ENCODE measurements at places on chromosomes 4 and X.
A peak's percentile ranks its signal among the peaks of the same experiment; 100 is the strongest.

DNA sequence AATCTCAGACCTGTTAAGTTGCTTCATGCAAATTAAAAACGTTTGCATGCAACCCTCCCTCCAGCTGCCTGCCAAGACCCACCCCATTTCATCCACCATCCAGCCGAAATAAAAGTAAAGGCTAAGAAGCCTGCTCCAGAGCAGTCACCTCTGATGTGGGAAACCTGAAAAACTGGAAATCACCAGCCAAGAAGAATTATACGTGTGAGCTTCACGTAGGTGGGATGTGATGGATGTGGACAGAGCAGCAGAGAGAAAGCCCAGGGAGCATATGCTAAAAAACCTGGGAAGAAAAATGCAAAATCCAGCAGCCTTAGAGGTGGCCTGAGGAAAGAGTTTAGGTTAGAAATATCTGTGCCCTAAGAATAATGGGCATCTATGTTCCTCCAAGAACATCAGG, 160.6 kb upstream of the STS start:
- DNase-seq, result no peak

DNA sequence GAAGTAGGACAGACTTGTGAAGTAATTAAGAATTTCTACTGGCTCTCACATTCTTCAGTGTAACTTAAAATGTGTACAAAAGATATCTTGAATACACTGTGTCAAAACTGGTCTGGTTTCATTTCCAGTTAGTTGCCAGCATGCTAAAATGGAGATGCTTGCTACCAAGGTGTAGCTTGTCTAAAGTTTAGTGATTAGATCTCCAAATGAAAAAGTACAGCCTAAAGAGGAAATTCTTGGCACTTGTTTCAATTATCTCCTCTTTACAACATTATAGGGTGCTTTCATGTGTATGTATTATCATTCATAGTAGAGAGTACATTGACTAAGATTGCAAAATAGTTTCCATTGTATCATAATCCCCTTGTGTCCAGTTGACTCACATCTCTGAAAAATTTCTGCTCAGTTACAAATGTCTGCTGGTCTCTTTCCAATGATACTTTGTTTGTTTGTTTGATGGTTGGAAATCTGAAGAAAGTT, 97.3 kb upstream of the SPRY1 start:
- DNase-seq, result no peak

GRCh38 chr4:85430226-85430625, 44.7 kb upstream of the ARHGAP24 start:
- no peak for DNase-seq

DNA sequence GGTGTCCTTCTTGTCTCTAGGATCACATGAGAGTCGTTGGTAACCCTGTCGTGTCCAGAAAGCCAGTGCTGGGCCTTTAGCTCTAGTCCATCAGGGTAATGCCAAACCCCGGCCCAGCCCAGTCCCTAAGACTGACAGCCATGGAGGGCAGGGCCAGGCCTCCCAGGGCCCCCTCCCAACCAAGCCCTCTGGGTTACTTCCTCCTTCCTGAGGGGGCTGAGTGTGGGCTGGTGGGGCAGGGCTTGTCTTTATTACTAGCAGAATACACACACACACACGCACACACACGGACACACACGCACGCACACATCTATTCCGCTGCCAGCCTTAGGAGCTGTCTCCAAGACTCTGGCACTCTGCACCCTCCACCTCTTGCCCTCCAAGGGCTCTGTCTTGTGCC, 35.6 kb upstream of the CDKN2AIP start:
- no peak for DNase-seq

DNA sequence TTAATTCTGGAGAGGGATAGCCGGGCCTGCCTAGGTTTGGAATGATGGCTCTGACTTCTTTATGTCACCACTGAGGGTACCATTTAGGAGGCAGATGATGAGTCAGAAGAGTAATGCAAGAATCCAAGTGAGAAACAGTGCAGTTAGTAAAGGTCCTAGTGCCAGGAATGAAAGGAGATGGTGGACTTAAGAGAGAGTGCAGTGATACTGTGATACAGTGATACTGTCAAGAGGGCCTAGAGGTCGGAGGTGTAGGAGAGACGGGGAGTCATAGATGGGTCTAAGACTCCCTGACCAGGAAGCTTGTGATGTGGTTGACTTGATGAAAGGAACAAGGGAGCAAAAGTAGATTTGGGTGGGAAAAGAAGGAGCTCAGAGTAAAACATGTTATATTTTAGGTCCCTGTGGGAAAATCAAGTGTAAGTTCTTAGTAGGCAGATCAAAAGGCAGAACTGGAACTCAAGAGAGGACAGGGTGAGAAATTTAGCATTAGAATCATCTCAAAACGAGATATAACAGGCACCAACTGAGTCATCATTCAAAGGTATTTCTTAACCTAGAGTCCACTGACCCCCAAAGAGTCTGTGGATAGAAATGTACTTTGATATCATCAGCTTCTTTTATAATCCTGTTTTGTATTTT, 85.0 kb downstream of the NFKB1 start:
- DNase-seq, result no peak

- peak; percentile 86 for DNase-seq
These were observed 1.3 kb downstream of the NEUROG2 start for GRCh38 chr4:112514647-112515197.

DNA sequence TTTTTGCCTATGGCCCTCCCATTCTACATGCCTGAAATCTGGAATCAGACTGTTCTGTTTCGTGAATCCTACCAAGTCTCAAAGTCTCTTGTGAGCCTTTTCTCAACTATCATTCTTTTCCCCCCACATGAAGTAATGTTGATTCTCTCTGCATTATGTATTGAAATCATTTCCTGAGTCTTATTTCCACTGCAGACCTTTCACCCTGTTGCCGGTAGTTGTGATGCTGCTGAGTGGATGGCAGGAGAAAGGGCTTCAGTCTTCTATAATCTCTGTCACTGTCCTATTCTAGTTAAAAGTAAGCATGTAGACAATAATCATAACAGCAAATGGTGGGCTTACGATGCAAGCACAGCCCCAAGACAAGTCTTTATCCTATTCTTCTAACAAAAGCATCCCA, 75.0 kb downstream of the TBC1D9 start:
- no peak for DNase-seq

GRCh38 chr4:45946699-45947098, 177.2 kb downstream of the GABRG1 start:
- no peak for DNase-seq

DNA sequence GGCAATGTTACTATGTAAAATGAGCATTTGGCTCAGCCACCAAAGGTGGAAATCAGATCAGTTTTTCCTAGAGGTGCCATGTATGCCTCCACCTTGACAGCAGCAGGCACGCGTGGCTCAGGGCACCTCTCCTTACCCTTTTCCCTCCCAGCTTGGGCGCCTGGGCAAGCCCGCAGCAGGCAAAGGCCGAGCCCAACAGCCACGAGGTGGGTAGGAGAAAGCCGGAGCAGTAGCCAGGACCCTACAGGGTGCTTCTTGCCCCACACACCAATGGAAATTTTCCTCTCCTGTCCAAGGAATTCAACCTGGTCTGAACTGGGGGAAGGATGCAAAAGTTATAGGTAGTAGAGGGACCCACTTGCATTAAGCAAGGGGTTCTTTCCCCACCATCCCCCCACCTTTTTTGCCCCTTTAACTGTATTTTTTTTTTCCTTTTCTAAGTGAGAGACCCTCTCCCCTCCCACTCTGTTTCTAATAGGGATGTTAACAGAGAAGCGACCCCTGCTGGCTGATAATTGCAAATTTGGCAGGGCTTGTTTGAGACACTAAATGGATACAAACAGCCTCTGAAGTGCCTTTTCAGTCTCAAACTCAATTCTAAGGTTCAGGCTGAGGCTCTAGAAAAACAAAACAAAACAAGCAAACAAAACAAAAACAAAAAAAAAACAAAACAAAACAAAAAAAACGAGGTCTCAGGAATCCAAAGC, 895.1 kb downstream of the PCDH18 start:
- no peak for DNase-seq

DNA sequence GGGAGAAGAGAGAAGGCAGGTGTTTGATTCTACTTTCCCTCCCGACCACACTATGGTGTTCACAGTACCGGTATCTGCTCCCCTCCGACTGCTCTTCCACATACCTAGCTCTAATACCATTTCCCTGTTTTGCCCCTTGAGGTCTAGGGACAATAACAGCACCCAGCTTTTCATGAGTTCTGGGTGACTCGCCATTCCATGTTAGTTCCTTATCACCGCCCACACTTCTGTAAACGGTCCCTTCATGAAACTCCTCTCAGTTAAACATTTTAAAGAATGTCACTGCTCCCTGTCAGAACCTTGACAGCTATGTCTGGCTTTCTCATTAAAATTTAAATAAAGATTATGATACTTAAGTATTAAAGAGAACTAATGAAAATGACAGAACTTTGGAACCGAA, 136.7 kb downstream of the ADAMTS3 start:
- no peak for DNase-seq

GRCh38 chr4:150256841-150257730, 178.8 kb downstream of the DCLK2 start:
- peak; percentile 46 for DNase-seq

DNA sequence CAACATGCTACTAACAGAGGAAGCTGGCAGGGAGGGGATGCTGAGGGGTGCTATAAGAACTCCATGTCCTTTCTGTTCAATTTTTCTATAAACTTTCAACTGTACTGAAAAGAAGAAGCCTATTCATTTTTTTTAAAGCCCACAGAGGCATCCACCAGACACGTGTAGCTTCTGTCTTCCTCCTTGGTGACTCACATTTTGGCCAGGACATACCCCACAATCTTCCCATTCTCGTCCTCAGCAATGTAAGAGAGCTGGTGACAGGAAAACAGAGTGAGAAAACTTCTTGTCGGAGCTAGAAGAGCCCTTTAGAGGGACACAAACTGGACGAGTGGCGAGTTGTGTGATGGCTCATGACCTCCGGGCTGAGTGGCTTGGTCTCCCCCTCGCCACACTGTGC, 1.1 kb downstream of the NAA10 start:
- DNase-seq, result no peak

DNA sequence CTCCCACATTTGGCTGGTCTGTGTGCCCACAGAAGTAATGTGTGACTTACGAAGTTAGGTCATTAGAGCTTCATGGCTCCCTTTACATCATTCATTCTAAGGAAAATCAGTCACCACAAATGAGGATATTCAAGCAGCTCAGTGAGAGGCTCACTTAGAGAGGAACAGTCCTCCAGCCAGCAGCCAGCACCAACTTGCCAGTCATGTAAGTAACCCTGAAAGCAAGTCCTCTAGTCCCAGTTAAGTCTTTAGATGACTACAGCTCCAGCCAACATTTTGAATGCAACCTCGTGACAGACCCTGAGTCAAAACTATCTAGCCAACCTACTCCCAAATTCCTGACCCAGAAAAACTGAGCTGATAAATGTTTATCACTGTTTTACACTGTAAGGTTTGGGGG, 71.3 kb downstream of the LRBA start:
- DNase-seq, result no peak

- no peak for DNase-seq
These were observed 348.4 kb downstream of the FAM47B start for GRCh38 chrX:35291013-35291412.

GRCh38 chr4:165814256-165815020, 58.6 kb upstream of the TLL1 start:
- DNase-seq, result no peak

DNA sequence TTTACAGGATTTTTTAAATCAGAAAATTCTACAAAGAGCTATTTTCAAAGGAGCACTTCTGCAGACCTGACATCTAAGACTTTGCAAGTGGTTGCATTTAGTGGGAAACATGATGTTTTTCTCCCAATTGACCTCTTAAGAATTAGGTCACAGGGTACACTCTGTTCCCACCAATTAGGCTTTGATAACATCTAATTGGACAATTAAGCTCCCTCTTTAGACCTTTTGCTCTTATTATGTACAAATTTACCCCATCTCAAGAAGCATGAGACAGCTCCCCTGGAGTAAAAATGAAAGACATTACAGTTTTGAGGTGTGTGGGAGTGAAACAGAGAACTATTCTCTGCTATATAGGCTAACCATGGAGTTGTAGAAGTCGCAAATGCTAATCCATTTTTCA, 31.8 kb upstream of the AGA start:
- DNase-seq, result no peak

- DNase-seq, result no peak
These were observed at the start of gene NBDY for GRCh38 chrX:56729152-56729850. TSS of gene NBDY (plus strand) at chrX:56729243. CDS start at chrX:56729354, 111 bp downstream.

All from upper lobe of left lung (tissue), 6 donors.